Substantia nigra (tissue), 51 donors: ENCODE measurements at places on chromosomes 6 and 20.

DNA sequence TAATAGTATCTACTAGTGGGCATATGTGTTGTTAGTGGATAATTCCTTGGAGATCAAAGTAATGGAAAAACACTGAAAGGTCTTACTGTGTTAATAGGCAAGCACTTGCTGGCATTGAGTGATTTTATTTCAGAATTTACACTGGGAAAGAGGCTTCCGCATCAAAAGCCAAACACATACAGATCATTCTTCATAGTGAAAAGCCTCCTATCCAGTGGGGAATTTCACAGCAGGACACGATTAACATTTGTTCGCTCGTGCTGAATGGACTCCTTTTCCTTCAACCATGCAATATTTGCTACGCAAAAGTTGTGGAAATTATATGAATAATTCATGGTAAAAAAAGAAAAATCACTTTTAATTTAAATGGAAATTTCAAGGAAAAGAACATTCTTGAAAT, 26.4 kb downstream of the GABRR1 start:
- no peak for DNase-seq

GRCh38 chr6:89409461-89410035, 2.5 kb downstream of the RRAGD start:
- DNase-seq = no peak

GRCh38 chr6:41683523-41684310, 45.4 kb downstream of the MDFI start:
- peak; percentile 78 for DNase-seq

GRCh38 chr6:34729631-34730470, 27.5 kb upstream of the SNRPC start:
- no peak for DNase-seq

DNA sequence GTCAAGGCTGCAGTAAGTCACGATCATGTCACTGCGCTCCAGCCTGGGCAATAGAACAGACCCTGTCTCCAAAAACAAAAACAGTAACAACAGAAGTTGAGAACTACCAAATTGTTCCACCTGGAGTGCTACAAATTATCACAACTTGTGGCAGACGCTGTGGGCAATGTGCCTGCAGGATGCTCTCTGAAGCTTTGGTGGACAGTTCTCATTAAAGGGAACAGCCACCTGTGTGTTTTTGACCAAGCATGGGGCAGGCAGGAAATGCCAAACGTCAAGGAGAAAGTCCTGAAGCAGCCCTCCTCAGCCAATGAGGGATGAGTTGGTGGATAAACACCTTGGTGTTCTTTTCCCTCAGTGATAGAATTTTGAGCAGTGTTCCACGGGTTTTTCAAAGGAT, 15.8 kb downstream of the COX4I2 start:
- no peak for DNase-seq

GRCh38 chr6:25468881-25469280, 183.1 kb upstream of the SCGN start:
- no peak for DNase-seq

GRCh38 chr6:131694832-131695426, 6.3 kb downstream of the OR2A4 start:
- peak; percentile 20 for DNase-seq

DNA sequence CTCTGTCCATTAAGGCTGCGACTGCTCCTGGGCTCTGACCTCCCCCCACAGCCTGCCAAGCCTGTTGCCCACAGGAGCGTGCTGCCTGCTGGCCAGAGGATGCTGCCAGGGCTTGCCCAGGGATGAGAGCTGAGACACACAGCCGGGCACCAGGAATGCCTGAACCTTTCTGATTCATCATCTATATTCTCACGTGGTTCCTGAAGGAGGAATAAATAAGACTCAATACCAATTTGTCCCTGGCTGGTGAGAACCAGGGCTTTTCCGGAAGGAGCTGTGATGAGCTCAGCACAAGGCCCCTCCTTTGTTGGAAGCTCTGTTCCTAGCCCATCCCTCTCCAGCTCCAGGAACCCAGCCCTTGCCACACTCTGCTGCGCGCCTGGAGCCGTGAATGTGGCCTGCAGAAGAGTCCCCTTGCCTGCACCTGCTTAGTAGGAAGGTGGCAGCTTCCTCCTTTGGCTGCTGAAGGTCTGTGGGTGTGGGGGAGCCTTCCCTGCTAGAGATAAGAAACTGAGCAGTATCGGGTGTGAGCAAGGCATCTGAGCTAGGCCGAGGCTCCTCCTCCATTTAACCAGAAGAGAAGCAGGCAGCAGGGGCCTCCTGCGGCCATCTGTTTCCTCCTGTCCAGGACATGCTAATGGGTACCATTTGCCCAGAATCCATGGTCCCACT, 37.9 kb downstream of the SYNDIG1 start:
- no peak for DNase-seq

DNA sequence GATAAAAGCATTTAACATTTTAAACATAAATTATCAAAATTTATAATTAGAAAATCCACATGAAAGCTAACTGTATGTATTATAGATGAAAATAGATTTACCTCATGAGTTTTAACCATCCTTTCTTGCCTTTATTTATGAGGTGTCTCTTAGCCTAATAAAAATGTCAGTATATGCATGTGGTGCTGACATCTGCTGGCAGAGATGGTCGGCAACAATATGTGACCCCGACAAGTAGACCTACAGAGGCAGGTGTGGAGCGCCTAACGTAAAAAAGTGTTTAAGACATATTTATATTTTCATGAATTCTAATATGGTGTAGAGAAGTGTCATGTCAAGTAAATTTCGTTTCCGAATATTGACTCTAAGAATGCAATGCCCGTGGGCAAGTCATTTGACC, 149.0 kb upstream of the FUT9 start:
- peak; percentile 13 for DNase-seq

- no peak for DNase-seq
Observed at GRCh38 chr6:76677017-76677416, 604.6 kb upstream of the IMPG1 start.

- DNase-seq = no peak
Observed at GRCh38 chr20:6680854-6681253, 86.6 kb upstream of the BMP2 start.

- DNase-seq = no peak
Observed at GRCh38 chr6:129946439-129947140, 71.8 kb upstream of the L3MBTL3 start.

DNA sequence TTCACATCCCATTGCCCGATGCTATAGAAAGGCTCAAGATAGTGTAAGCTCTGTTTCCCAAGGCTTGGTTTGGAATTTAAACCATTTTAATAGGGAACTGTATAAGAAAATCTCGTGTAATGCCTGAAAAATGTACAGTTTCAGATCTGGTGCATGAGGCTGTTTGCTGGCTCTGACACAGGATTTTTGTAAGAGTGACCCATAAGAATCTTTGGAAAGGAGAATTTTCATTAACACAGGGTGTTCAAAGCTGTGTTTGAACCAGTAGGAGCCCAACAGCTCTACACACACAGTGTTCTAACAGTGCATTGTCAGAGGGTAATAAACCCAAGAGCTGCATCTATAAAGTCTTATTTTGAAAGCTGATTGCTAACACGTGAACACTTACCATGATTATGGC, 293.5 kb downstream of the PRL start:
- no peak for DNase-seq

GRCh38 chr6:28336284-28337120, 554 bp upstream of the ZSCAN31 start:
- peak; percentile 67 for DNase-seq

DNA sequence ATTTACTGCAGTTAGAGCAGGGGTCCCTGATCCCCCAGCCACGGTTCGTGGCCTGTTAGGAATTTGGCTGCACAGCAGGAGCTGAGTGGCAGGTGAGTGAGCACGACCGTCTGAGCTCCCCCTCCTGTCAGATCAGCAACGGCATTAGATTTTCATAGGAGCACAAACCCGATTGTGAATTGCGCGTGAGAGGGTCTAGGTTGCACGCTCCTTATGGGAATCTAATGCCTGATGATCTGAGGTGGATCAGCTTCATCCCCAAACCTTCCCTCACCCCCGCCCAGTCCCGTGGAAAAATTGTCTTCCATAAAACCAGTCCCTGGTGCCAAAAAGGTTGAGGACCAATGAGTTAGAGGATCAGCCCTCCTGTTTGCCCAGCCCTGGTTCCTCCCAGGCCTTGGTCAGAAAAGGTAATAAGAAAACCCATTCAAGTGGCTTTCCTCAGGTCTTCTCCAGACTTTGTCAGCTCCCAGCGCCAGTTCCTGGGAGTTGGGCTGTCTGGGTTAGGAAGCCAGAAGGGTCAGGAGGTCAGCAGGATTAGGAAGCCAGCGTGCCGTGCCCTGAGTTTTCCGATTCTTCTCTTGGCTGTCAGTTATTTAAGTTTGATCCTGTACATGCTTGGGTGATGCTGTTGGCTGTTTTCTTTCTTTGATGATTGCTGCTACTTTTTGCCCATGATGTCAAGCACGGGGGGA, 139.9 kb upstream of the PMEPA1 start:
- DNase-seq = no peak

DNA sequence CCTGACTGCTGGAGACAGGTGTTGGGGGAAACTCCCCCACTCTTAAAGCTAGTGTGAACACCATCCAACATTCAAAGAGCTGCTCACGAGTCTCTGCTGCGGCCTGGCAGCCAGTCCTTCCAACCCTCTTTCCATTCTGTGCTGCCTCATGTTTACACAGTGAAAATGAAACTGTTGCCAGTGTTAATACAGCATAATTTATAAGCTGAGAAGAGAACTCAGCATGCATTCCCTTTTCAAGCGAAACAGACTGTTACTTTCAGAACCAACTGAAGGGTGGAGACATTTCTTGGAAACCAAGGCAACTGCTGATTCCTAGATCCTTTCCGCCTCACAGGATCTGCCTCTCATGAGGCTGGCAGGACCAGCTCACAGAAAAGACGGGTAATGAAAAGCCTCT, 533.8 kb upstream of the ID4 start:
- peak; percentile 29 for DNase-seq

GRCh38 chr6:148999501-148999900, 252.7 kb downstream of the UST start:
- DNase-seq = no peak

DNA sequence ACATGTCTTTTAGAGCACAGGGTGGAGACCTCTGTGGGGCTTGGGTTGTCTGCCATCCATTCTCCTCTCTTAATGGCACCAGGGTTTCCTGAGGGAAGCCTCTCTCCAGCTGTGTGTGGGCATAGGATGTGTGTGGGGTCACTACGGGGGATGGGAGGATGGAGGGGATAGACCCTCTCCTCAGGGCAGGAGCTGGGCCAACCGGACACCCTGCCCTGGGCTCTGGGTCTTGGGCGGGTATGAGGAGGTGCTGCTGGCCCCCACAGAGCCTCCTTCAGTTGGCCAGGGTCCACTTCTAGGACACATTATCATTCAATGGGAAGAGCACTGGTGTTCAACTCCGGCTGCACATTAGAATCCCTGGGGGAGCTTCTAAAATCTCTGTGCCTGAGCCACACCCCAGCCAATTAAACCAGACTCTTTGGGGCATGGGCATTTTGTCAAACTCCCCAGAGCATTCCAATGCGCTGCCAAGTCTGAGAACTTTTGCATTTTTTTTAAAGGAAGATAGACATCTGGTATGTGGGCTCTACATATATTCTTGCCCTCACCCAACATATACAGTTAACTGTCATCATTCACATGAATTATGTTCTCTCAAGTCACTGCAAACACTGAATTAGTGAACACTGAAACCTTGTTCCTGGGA, 38.5 kb downstream of the TRAM2 start:
- no peak for DNase-seq

DNA sequence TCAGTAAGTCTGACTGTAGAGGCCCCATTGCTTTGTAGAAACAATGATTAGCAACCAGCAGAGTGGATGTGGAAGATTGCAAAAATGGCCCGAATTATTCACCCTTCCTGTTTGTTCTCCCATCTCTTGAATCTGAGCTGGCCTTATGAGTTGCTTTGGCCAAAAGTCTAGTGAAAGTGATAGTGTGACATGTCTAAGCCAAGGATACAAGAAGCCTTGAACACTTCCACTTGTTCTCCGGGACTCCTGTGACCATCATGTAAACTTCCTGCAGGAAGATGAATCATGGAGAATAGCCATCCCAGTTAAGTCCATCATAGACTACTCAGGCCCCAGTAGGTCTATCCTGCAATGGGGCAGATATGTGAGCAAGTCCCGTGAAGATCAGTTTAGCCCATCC, 252.0 kb upstream of the JAG1 start:
- DNase-seq = no peak

DNA sequence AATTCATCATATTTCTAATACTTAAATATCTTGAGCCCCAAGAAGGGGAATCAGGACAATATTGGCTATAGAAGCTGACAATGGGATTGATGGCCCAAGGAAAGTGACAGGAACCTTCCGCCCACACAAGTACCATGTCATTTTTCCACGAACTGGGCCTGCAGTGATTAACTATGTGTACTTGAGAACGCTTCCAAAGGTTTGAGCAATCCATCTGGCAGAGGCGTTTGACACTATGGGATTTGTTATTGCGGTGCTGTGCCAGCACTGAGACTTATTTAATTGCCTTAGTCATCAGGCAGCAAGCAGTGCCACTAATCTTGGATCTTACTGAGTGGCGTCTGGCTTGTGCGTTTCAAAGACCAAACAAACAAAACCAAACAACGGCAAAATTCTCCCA, 135.6 kb upstream of the UST start:
- DNase-seq = no peak

GRCh38 chr6:40028449-40028848, 94.2 kb upstream of the MOCS1 start:
- no peak for DNase-seq

GRCh38 chr6:39075807-39076622, 27.4 kb downstream of the GLP1R start:
- DNase-seq = no peak

DNA sequence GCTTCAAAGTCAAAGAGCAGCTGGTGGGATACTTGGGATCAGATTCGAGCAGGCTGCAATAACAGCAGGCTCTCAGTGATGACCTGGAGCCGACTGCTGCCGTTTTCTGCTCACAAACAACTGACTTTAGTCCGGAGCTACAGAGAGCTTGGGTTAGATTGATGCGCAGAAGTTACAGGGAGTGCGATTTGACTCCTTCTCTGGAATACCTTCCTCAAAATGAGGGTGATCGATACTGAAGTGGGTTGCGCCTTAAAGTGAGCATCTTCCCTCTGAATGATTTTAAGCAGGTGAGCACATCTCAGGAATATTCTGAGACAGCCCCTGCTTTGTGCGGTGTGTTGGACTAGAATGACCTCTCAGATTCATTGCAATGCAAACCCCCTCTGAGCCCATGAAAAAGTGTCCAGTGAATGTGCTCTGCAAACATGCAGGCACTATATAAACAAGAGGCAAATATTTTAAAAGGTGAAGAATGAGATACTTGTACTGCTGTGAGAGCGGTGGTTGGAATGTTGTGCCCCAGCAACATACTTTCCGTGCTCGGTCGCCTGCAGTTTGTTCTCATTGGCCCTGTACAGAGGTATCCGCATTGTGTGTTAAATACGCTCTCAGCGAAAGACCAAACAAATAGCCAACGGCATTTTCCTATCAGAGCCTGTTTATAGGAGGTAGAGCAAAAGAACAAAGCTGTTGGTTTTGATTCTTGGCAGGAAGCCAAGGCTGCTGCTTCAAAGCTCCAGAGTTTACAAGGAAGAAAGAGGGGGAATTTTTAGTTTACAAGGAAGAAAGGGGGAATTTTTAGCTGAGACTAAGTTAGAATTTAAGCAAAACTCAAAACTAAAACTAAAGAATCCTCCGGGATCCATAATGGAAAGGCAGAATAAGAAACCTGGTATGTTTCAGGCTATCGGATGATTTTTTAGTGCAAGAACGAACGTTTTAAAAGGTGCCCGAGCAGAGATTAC, 67.7 kb downstream of the PHACTR2 start:
- no peak for DNase-seq

GRCh38 chr6:111175109-111175508, 87.8 kb downstream of the SLC16A10 start:
- DNase-seq = no peak
